ENCODE measurements at places on chromosomes 11 and 22.

DNA sequence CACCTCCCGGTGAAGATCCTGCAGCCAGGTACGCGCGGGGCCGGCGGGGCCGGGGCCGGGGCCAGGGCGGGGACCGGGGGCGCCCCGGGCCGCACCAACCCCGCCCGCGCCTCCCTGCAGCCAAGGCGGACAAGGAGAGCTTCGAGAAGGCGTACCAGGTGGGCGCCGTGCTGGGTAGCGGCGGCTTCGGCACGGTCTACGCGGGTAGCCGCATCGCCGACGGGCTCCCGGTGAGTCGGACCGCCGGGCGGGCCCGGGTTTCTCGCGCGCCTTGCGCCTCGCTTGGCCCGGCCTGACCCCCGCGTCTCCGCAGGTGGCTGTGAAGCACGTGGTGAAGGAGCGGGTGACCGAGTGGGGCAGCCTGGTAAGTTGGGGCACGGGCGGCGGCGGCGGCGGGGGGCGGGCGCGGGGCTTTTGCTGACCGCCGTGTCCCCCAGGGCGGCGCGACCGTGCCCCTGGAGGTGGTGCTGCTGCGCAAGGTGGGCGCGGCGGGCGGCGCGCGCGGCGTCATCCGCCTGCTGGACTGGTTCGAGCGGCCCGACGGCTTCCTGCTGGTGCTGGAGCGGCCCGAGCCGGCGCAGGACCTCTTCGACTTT is 531 bp downstream of the PIM3 start:
- DNase-seq = no peak

GRCh38 chr11:1077033-1077416 is 2.4 kb downstream of the MUC2 start:
- DNase-seq = no peak

- peak; percentile 71 for DNase-seq
Measured at GRCh38 chr22:39290724-39291161, 28.7 kb downstream of the RPL3 start.

- DNase-seq = no peak
Measured at GRCh38 chr11:129252621-129253020, 60.5 kb upstream of the ARHGAP32 start.

- DNase-seq = peak; percentile 77
Measured at GRCh38 chr11:125091247-125091876, 20.1 kb downstream of the TMEM218 start.

DNA sequence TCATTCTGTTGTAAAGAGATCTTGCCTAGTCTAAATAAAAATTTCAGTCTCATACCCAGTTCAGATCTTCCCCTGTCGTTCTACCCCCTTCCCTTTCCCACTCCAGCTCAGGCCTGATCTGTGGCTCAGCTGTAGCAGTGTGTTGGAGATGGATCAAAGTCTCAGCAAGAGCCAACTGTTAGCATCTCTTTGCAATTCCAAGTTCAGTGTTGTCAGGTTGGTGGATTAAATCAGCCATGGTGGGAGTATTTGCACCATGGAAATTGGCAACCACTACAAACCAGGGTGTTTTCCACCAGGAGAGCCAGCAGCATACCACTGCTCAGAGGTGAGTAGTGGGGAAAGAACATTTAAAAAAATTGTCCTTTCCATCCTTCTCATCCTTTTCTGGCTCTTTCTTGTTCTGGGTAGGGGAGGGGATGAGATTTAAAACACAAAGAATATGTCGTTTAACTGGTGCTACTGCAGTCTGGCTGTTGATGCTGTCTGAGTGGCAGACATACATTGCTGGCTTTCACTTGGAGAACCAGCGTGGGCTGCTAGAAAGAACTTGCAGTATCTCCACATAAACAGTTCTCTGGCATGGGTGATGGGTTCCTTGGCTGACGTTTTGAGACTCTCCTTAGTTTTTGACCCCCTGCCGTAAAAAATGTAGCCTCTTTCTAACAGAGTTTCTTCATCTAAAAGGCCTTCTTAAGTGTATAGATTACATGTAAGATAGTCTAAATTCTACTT is 514.1 kb downstream of the RAB38 start:
- no peak for DNase-seq

GRCh38 chr11:76189682-76190081 is 16.6 kb downstream of the WNT11 start:
- DNase-seq = no peak

Data from IMR-90 (cell line).